ENCODE measurements at places on chromosomes 11 and 22.
A peak's percentile ranks its signal among the peaks of the same experiment; 100 is the strongest.

GRCh38 chr11:80718611-80719291 lies 1277.9 kb upstream of the TENM4 start:
- no peak for DNase-seq

DNA sequence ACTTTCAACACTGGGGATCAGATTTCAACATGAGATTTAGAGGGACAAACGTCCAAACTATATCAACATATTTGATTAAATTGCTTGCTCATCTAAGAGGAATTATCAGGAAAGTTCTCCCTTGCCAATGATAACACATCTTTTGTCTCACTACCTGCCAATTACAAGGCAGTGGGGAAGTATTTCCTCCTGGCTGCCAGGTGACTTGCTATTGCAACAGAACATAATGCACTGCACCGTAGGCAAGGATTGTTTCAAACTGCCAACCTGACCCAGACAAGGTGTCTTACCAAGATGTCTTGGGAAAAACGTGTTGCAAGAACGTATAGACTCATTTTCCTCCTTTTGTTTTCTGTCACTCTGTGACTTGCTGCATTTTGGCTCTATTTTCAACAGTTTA lies 711.6 kb downstream of the METTL15 start:
- DNase-seq: no peak

DNA sequence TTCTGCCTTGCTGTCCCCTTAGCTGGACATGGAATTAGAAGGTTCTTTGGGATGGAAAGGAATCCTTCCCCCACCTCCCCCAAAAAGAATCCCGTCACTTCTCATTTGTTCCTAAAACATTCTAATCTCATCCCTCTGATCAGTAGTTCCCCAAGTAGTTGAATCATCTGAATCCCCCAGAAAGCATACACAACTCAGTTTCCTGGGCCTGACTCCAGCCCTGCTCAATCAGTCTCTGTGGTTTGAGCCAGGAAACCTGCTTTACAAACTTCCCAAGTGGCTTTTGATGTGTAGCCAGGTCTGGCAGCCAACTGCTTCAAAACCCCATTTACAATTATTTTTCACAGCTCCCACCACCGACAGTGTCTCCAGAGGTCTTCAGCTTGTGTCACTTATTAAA lies 20.2 kb downstream of the C22orf31 start:
- DNase-seq: peak; percentile 25

DNA sequence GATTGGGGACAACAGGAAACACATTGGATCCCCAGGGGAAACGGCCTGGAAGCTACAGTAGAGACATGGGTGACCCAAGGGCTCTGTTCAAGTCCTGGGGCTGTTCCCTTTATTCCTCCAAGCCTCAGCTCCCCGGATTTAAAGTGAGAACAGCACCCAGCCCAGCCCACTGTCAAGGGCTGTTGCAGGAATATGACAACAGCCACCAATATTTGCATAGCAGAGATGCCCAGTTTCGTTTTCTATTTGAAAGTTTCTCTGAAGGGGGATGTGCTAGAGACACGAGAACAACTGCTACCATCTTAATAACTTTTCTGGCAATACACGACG lies 81.1 kb upstream of the WNT7B start:
- peak; percentile 86 for DNase-seq

DNA sequence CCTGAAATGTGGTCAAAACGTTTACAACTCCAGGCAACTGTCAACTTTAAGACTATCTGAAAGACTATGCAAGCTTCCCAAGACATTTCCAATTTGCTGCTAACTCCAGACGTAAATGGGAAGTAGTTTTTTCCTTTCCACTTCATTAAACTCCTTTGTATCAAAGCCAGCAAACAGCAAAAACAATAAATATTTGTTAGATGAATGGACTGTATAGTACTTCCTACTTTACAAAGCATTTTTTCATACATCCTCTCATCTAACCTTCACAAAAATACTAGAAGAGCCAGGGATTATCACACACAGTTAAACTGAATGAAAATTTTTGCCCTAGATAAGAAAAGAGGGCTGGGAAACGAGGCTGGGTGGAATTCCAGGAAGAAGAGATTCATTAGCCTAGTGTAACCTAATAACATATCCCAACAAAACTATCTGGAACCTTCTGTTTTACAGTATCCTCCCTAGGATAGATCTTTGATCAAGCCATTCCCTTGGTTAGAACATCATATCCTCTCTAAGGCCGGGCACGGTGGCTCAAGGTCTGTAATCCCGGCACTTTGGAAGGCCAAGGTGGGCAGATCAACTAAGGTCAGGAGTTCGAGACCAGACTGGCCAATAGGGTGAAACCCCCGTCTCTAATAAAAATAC lies 10.4 kb downstream of the NUP98 start:
- DNase-seq: no peak

GRCh38 chr11:113540416-113541330 lies 65.5 kb upstream of the DRD2 start:
- no peak for DNase-seq

- no peak for DNase-seq
These were observed 575.9 kb downstream of the METTL15 start for GRCh38 chr11:28684011-28684586.

GRCh38 chr11:46480909-46481308 lies 89.3 kb upstream of the CHRM4 start:
- no peak for DNase-seq

GRCh38 chr11:124310721-124311120 lies 3.0 kb downstream of the OR8D1 start:
- peak; percentile 15 for DNase-seq

DNA sequence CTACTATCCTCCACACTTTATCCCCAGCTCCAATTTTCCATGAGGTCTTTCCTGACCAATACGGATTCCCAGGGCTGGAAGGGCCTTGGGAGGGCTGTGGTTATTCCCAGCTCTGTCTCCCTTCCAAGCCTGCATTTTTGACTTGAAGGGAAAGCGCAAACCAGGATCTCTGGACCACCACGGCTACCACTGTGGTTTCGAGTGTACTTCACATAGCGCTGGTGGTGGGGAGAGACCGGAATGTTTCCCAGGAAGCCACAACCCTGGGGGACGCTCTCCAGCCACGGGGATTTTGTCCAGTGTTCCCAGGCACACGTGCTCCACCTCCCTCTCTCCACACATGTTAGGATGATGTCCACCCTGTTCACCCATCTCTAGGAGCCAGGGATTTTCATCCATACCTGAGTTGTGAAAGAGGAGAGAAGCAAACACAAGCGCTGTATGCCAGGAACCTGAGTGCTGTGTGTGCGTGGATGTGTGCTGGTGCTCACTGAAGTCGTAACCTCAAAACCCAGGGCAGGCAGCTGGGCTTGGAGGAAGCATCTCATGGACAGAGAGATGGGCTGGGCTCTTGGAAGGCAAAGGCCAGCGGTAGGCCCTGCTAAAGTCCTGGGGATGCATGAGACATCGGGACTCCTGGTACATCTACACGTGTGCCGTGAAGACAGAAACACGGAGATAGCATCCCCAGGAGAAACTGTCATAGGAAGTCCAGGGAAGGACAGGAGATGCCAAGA lies 1.3 kb upstream of the NPTXR start:
- peak; percentile 73 for DNase-seq

DNA sequence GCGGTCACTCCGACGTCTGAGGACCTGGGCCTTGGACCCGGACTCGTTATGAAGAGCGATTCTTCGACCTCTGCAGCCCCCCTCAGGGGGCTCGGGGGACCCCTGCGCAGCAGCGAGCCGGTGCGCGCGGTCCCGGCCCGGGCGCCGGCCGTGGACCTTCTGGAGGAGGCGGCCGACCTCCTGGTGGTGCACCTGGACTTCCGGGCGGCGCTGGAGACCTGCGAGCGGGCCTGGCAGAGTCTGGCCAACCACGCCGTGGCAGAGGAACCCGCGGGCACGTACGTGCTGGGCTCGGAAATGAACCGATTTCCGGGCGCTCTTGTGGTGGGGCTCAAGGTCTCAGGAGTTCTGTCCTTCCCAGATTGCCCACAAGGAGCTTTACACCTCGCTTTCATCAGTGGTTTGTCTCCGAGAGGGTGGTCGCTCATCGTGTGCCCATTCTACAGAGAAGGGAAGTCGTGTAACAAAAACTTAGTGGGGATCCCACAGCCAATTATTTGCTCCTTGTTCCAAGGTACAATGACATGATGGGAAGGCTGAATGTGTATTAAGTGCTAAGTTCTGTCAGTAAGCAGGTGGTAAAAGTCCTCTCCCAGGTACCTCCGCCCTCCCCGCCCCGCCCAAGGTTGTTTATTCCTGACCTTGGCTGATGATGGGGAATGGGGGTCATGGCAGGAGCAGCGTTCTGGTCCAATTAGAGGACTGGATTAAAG lies 695 bp downstream of the PEX26 start:
- peak; percentile 37 for DNase-seq

- DNase-seq: peak; percentile 67
These were observed 73.3 kb downstream of the FAM76B start for GRCh38 chr11:95716266-95716665.

DNA sequence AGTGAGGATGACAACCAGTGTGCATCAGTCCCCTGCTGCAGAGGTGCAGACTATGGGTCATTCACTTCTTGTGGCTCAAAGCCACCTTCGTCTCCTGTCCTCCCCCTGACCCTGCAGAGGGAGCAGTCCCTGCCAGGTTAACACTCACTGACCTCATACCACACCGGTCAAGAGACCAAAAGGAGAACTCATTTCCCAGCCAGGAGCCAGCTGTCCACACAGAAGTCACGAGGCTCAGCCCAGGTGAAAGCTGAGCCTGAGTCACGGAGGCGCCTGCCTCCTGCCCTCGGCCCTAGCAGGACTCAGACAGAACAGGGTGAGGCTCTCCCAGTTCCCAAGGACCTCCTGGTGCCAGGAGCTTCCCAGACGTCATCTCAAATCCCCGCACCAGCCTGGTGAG lies 103.7 kb downstream of the MN1 start:
- no peak for DNase-seq

- no peak for DNase-seq
These were observed 22.8 kb downstream of the APIP start for GRCh38 chr11:34893416-34893815.

DNA sequence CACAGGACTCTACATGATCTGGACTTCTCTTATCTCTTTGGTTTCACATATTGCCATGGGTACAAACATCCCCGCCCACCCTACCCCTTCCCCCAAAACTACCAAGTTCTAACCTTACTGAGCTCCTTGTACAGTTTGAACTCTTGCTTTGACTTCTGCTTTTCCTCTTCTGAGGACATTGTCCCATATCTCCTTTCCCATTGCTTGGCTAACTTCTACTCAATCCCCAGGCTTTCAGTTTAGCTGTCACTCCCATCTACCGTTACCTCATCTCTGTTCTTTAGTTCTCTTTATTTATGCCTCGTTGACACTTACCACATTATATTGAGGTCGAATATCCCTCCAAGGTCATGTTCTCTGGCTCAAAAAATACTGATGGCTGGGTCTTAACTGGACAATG lies 393.5 kb upstream of the CADM1 start:
- DNase-seq: no peak

- DNase-seq: no peak
These were observed 11.8 kb downstream of the IL17REL start for GRCh38 chr22:50000587-50001387.

DNA sequence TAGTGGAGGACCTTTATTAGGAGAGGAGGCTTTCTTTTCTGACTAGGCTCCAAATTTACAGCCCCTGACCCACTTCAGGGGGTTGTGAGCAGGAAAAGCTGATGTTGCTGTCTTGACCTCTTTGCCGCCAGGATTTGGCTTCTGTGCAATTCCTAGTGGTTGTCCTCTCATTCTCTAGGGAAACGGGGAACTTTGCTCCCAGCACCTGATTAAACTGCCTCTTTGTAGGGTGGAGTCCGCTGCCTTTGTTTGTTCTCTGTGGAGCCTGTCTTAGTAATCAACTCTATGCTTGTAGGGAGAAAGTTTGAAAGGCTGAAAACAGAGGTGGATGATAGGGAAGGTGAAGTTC lies 16.3 kb downstream of the CTNND1 start:
- no peak for DNase-seq

GRCh38 chr11:2762031-2762380 lies 62.2 kb upstream of the KCNQ1OT1 start:
- no peak for DNase-seq

GRCh38 chr22:45180146-45180679 lies 16.5 kb downstream of the NUP50 start:
- DNase-seq: no peak

DNA sequence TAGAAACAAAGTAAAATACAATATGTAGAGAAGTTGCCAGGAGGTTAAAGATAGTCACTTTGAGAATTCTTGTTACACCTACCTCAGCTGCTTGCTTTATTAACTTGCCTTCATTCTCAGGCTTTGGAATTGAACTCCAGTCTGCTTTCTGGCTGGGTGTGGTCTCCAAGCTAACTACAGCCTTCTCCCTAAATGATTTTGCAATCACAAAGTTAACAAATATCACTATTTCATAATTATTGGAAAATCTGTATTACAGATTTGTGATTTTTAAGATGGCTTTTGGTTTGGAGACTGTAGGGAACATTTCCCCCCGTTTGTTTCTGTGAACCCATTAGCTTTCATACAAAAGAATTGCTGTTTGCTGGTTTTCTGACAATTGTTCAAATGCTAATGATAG lies 2.2 kb downstream of the PLAAT5 start:
- no peak for DNase-seq

GRCh38 chr11:73384872-73385689 lies 8.9 kb downstream of the RELT start:
- no peak for DNase-seq

GRCh38 chr22:49008682-49009235 lies 818.9 kb downstream of the BRD1 start:
- no peak for DNase-seq

GRCh38 chr11:85385111-85385510 lies 242.0 kb downstream of the DLG2 start:
- DNase-seq: no peak

DNA sequence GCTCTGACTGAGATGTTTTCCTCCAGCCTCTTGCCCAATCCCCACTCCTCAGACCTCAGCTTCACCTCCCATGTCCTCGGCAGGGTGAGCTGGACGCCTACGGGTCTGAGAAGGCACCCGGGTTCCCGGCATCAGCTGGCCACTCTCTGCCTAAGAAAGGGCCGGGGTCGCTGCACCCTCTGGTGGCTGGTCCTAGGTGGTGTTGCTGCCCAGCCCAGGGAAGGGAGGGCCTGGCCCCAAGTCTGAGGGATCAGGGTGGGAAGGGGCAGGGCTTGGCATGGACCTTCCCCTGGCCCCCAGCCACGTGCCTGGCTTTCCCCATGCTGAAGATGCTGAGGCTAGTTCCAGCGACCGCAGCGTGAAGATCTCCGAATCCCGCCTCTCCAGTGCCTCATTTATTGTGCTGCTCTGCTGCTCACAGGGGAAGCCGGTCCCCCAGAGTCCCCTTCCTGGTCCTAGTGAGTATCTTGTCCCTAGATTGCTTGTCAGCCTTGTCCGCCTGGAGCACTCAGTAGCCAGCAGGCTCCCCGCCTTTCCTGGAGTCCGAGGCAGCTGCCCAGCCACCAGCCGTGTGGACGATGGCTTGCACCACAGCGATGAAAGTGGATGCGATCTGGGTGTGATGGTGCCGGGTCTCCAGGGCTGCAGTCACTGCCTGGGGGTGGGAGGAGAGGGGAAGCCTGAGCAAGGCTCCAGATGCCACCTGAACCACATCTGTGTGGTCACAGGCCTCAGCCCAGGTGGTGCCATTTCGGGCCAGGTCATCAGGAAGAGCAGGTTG lies 2.9 kb upstream of the GGT5 start:
- peak; percentile 88 for DNase-seq

GRCh38 chr11:108944471-108945178 lies 279.8 kb downstream of the DDX10 start:
- no peak for DNase-seq
